ENCODE measurements at places on chromosomes 13 and 19.

GRCh38 chr19:4748589-4748988, 24.9 kb upstream of the DPP9 start:
- no peak for DNase-seq

GRCh38 chr19:39098365-39099269, 14.4 kb downstream of the ACP7 start:
- DNase-seq = no peak

- no peak for DNase-seq
Observed at GRCh38 chr13:100944791-100945345, 270.3 kb upstream of the TMTC4 start.

DNA sequence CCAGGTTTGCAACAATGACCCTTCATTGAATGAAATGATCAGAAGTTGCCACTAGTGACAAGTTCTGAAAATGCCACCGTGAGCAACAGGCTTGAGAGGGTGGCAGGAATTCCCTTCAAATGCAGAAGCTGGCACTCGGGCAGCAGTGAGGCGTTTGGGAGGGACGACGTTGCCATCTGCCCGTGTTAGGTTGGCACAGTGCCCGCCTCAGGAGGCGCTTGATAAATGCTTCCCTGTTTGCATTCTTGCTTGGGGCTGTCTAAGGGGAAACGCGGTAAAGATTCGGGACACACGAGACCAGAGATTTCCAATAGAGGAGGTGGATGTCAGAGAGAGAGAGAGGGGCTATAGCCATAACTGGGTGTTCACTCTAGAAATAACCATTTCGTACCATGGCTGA, 101.9 kb downstream of the TEX29 start:
- DNase-seq = no peak

DNA sequence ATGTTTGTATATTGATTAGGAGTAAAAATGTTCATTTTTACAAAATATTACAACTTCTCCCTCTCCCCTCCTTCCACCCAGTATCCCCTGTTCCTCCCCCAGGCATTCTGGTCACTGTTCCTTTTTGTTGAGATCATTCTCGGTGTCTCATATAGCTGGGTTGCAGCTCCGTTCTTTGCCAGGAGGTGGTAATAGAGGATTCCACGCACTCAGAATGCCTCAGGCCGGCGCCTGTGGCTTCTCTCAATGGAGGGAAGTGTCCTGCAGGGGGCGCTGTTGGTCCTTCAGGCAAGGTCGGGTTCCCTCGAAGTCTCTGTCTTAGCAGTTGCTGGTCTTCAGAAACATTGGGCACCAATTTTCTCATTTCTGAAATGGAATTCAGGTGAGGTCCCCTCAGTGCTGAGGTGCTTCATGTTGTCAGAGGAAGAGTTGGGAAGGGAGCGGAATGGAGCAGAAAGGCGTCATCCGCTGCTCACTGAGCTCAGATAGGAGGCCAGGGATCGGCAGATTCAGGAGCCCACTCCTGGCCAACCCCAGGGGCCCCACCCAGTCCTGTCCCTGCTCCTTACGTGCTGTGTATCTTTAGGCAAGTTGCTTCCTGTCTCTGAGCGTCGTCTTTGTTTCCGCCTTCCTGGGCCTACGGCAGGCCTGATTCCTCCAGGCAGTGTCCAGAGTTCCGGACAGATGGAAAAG, 10.3 kb upstream of the GARIN5A start:
- DNase-seq = no peak

- no peak for DNase-seq
Observed at GRCh38 chr19:29525901-29526729, at the start of gene VSTM2B. VSTM2B (plus strand) TSS chr19:29525994; CDS start chr19:29526584, 590 bp downstream.

DNA sequence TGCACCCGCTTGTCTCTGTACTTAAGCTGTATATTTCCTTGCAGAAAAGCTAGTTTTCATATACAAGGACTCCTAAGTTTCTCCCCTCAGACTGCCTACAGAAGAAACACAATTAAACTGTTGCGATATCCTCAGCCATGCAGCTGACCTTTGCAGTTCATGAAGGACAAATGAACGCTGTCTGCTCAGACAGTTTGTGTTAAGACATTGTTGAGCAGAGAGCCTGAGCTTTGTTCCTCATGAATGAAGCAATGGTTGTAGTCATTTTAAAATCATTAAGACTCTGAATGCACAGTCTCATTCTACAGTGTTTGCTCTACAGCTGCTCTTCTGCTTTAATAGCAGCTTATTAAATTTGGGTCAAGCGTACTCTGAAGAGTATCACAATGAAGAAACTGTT, 23.2 kb upstream of the MAB21L1 start:
- no peak for DNase-seq

- no peak for DNase-seq
Observed at GRCh38 chr13:50243931-50244330, 228.7 kb downstream of the KCNRG start.

- no peak for DNase-seq
Observed at GRCh38 chr13:97279913-97280312, 57.8 kb downstream of the MBNL2 start.

DNA sequence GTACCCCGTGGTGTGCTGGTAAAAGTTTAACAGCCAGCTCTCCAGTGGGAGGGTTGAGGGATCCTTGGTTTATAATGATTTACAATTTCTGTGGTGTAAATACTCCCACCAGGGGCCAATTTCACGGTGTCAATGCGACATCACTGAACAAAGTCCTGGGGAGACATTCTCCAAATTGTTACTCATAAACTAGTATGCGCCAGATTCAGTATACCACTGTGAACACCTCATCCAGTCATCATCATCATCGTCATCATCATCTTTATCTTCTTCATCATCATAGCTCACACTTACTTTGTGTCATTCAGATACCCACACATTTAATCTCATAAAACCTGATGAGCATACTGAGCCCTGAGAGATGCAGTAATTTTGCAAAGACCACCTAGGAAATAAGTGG, 17.2 kb upstream of the TNFSF14 start:
- no peak for DNase-seq

DNA sequence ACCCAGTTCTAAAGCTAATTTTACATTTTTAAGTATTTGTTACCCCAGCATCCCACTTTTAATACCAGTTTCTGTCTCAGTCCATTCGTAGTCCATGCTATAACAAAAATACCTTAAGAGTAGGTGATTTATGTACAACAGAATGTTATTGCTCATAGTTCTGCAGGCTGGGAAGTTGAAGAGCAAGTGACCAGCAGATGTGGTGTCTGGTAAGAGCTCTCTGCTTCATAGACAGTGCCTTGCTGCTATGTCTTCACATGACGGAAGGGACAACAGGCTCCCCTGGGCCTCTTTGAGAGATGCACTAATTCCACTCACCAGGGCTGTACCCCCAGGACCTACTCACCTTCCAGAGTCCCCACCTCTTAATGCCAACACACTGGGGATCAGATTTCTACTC, 96.6 kb downstream of the COL4A2 start:
- DNase-seq = no peak

All from femur (tissue), 1 donor.